ENCODE measurements at places on chromosomes 5 and 9.

GRCh38 chr5:161258438-161258837, 288.1 kb downstream of the GABRB2 start:
- no peak for DNase-seq

DNA sequence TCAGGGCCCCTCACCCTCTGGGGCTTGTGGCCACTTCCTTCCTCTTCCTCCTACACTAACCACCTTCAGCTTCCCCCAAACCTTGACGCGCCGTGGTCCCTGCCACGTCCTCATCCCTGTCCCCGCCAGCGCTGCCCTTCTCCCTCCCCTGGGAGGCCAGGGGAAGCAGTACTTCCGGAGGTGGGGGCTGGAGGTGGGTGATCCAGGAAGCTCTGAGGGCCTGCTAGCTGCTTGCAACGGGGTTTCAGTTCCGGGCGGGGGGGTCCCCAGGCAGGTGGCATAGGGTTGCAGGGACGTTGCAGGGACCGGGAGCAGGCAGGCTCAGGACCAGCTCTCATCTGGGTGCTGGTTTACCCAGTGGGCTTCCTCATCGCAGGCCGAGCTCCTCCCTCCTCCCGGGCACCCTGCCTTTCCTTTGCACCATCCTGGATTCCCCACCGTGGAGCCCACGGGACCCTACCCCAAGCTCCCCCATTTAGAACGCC, 70.0 kb downstream of the RXRA start:
- no peak for DNase-seq

DNA sequence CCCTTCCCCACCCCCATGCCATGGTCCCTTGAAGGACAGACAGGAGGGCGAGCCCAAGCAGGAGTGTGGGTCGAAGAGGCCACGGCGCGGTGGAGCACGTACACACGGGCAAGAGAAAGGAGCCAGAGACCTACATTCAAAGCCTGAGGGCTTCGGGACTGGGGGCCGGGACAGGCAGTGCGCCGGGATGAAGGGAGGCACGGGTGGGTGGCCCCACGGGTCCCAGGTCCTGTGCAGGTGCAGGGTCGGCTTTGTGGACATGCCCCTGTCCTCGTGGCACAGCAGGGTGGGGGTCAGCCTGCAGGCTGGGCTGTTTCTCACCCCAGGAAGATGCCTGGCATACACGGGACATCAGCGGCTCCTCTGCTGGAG, 9.8 kb downstream of the LRRC26 start:
- no peak for DNase-seq

DNA sequence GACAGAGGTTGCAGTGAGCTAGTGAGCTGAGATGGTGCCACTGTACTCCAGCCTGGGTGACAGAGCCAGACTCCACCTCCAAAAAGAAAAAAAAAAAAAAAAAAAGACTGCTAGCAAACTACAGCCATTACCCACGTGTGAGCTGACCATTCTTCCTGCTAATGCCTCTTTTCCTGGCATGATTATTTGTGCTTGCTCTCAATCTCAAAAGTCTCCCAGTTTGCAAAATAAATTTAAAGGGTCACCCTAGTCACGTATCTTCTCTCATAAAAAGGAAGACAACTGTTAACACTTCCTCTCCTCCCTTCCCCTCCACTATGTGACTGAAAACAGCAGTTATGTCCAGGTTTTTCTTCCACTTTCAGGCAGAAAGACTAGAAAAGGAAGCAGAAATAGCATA, 37.2 kb downstream of the TRIM36 start:
- DNase-seq: no peak

DNA sequence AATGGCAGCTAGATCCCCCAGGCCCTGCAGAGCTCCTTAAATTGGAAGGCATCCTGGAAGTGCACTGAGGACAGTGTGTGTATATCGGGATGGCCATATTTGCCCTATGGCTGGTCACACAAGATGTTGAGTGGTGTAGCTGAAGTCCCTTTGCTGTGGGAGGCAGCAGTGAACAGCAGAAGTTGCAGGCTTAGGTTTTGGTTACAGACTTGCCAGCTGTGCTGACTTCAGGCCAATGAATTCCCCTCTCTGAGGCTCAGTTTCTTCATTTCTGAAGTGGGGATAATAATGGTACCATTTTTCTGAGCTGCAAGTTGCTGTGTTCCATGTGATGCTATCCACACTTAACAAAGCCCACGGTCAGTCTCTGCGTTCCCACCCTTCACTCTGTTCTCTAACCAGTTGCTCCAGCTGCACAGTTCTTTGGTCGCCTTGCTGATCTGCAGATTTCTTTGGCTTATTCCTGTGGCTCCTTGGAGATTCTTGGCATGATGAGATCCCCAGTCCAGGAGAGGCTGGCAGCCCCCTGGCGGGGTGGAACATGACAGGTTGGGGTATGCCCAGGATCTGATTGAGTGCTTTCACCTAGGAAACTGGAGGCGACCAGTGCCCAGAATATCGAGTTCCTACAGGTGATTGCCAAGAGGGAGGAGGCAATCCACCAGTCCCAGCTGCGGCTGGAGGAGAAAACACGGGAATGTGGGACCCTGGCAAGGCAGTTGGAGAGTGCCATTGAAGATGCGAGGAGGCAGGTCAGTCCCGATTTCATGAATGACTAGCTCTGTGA, 6.5 kb upstream of the GLE1 start:
- DNase-seq: no peak

DNA sequence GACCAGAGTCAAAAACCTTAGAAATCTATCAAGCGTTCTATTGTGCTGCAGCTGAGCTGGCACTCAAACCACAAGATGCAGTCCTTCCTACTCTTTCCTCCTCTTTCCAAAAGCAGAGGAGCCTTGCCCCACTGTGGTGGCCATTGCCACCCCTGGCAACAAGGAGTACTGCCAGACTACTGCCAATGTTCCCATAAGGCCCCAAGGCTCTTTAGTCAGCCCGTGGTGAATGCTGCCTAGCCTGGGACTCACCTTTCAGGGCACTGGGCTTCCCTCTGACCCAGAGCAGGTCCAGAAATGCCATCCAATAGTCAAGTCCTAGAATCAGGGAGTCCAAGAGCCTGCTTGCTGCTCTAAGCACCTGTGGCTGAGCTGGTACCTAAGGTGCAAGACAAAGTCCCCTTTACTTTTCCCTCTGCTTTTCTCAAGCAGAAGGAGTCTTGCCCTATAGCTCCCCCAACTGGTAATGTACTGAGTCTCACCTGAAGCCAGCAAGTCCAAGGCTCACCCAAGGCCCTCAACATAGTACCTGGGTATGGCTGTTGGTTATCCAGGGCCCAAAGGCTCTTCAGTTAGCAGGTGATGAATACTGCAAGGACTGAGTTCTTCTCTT, 219.4 kb downstream of the ATPSCKMT start:
- no peak for DNase-seq

GRCh38 chr5:1343931-1344901, 683 bp downstream of the CLPTM1L start:
- no peak for DNase-seq

Measured in esophagus squamous epithelium (tissue), 5 donors.